Epithelial cell of prostate (primary cell): ENCODE measurements at places on chromosomes 12 and 14.
A peak's percentile ranks its signal among the peaks of the same experiment; 100 is the strongest.

- DNase-seq, result no peak
Measured at GRCh38 chr14:52467515-52468266, 84.6 kb downstream of the TXNDC16 start.

- DNase-seq, result no peak
Measured at GRCh38 chr12:7101047-7101693, 7.8 kb downstream of the C1RL start.

GRCh38 chr14:46686652-46687051 lies 35.1 kb upstream of the RPL10L start:
- DNase-seq, result no peak

GRCh38 chr12:121717041-121717699 lies 4.6 kb downstream of the TMEM120B start:
- no peak for DNase-seq

- peak; percentile 68 for DNase-seq
Measured at GRCh38 chr14:88895116-88895515, 70.7 kb downstream of the TTC8 start.

DNA sequence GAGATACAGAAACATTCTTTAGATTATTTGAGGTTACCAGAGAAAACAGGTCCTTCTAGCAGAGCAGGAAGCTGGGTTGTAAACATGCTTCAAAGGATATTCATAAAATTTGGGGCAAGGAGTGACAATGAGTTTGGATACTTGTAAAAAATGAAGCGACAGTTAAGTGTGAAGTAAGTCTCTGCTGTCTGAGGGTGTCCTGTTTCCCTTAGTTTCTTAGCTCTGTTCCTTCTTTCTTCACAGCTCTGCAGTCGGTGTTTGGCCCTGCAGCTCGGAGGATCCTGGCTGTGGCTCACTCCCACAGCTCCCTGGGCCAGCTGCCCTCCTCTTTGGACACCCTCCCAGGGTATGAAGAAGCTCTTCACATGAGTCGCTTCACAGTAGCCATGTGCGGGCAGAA lies 10.8 kb downstream of the TMEM52B start:
- no peak for DNase-seq

DNA sequence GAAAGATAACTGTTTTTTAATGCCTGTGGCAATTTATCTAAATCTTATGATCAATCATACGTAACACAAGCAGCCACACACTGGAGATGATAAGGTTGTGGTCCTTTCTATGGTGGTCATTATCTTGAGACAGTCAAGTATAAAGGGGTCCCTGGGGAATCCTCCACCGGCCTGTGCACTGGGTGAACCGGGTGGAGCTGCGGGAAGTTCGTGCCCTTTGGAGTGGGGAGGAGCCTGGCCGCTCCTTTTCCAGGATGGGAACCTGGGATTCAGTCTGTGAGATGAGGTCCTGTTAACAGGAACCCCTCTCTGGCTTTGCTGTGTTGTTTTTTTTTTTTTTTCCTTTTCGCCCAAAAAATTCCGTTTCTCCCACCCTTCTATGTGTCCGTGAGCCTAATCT lies 167.5 kb upstream of the RPL10L start:
- no peak for DNase-seq
